ENCODE measurements at places on chromosomes 4 and X.

DNA sequence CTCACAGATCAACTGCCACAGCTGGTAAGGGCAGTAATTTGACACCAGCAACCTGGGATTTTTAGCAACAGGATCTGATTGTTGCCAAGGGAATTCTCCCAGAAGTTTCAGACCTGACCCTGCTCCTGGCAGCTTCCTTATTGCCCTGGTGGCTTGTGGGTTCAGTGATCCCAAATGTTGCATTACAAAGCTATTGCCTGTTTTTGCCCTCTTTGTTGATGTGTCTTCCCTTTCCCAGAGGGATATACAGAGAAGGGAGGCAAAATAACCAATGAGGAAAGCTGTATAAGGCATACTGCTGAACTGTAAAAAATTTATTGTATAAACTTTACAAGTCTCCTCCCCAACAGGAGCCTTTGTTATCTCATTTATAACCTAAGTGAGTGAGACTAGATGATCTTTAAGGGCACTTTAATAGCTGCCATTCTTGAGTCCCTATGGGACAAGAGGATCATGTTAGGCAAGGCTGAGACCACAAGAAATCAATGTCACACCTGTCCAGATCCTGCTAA lies 22.2 kb downstream of the VSIG4 start:
- DNase-seq, result no peak

DNA sequence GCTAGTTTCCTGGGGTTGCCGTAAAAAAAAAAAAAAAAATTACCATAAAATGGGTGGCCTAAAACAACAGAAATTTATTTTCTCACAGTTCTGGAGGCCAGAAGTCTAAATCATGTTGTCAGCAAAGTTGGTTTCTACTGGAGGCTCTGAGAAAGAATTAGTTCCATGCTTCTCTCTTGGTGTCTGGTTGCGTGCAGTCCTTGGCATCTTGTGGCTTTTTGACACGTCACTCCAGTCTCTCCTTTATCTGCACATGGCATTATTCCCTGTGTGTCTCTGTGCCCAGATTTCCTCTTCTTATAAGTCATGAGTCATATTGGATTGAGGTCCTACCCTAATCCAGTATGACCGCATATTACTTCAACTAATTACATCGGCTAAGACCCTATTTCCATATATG lies 38.7 kb downstream of the SPATA4 start:
- no peak for DNase-seq

DNA sequence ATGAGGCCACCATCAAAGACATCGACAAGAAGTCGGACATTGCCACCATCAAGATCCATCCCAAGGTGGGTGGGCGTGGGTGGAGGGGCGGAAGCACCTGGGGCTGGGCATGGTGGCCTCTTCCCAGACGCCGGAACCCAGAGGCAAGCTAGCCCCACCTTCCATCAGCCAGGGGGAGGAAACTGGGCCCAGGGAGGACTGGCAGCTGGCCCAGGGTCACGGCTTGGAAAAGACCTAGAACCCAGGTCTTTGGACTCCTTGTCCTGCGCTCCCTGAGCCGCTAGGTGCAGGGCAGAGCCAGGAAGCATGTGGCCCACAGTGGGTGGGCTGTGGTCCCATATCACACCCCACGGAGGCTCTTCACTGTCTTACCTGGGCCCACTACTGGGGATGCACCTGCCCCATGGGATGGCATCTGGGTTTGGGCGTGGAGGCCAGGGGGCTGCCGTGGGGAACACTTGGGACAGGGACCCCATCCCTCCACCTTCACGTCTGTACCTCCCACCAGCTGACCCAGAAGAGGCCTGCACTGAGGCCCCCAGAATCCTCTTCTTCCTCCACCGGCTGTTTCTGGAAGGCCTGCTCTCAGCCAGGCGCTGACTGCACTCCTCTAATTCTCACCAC lies 17.3 kb downstream of the HTRA3 start:
- no peak for DNase-seq

- no peak for DNase-seq
These were observed 137.8 kb downstream of the UCHL1 start for GRCh38 chr4:41394481-41394894.

DNA sequence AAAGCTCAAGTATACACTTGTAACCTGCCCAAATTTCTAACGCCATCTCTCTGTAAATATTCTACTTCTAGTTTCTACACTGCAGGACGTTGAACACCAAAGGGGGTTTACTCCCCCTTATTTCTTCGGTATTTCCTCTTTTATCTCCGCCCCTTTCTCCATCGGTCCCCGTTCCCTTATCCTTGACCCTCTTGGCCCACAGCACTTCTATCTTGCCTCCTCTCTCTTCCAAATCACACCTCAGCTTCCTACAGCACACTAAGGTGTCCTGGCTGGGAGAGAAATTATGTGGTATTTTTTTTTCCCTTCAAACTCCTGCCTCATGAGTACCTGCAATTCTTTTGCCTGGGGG lies 715 bp downstream of the ZMAT1 start:
- DNase-seq, result no peak

DNA sequence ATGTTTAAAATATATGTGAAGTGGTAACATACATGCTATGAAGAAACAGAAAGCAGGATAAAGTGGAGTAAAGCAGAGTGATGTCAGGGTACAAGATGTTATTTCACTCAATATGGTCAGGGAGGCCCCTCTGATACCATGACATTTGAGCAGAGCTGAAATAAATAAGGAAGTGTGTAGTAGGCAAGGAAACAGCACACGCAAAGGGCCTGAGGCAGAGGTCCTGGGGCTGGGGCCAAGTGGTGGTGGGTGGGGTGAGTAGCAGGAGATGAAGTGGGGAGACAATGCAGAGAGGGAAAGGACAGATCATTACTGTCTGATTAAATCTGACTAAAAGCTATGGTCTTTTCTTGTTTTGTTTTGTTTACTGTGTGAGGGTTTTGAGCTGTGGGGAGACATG lies 61.1 kb downstream of the FAM13A start:
- no peak for DNase-seq

- no peak for DNase-seq
These were observed 64.9 kb downstream of the GRID2 start for GRCh38 chr4:92368653-92369052.

DNA sequence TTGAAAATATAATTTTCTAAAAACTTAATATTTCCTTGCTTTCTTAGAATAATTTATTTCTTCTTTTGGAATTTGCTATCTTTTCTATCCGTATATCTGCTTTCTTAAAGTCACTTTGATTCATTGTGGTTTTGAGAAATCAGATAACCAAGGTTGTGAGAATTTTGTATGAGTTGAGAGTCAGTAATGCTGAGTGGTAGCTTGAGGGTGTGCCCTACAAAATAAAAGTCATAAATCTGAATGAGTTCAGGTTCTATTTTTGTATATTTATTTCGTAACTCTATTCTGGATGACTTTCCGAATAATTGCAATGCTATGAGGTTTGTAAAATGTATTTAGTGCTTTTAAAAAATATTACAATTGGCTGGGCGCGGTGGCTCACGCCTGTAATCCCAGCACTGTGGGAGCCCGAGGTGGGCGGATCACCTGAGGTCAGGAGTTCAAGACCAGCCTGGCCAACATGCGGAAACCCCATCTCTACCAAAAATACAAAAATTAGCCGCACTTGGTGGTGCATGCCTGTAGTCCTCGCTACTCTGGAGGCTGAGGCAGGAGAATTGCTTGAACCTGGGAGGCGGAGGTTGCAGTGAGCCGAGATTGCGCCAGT lies 8.9 kb downstream of the COPS4 start:
- no peak for DNase-seq

- DNase-seq, result no peak
These were observed 161.2 kb downstream of the GLUD2 start for GRCh38 chrX:121208563-121208962.

DNA sequence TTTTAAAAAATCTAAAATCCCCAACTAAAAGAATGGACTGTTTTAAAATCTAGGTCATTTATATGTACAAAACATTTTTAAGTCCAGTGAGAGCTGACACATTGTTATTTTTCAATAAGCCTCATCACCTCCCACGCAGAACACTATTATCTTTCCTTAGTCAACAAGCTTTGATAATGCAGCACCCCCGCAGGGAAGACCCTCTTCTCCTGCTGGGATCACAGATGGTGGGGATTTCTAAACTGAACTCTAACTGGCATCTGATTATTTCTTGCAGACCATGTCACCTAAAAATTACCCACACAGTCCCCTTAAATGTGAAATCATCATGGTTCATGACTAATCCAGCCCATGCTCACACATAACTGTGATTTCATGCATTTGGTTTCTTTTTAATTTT lies 11.6 kb downstream of the SYTL4 start:
- no peak for DNase-seq

GRCh38 chr4:121096629-121097028 lies 24.3 kb upstream of the NDNF start:
- DNase-seq, result no peak

GRCh38 chr4:124331781-124332180 lies 380.8 kb downstream of the ANKRD50 start:
- no peak for DNase-seq

- DNase-seq, result no peak
These were observed 30.1 kb downstream of the PDHA2 start for GRCh38 chr4:95869961-95870500.

DNA sequence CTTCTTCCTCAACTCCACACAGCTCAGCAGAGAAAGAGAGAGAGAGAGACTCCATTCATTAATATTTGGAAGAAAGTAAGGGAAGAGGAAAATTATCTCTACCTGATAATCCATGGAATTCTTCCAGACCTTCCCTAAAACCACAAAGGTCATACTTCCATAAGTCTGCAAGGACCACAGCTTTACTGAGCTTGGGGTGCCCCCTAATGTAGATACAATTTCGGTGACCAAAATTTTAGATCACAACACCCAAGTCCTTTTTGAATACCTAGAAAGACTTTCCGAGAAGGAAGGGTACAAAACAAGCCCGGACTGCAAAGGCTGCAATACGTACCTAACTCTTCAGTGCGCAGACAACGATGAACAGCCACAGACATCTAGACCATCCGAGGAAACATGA lies 523.9 kb downstream of the GLUD2 start:
- no peak for DNase-seq

DNA sequence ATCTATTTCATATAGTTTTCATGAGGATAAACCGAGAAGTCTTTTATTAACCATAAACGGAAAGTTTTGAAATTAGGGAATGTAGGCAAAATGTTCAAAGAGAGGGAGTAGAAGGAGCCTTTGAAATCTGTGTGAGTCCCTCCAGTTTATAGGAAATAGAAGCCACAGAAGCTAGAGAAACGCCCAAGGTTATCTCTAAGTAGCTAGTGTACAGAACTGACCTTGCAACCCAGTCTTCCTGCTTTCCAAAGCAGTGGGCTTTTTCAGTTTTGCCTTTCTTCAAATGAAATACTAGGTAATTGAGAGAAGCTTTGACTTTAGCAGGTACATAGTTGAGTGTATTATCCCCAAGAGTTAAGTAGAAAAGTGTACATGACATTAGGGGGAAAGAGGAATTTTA lies 39.4 kb downstream of the STIM2 start:
- no peak for DNase-seq

DNA sequence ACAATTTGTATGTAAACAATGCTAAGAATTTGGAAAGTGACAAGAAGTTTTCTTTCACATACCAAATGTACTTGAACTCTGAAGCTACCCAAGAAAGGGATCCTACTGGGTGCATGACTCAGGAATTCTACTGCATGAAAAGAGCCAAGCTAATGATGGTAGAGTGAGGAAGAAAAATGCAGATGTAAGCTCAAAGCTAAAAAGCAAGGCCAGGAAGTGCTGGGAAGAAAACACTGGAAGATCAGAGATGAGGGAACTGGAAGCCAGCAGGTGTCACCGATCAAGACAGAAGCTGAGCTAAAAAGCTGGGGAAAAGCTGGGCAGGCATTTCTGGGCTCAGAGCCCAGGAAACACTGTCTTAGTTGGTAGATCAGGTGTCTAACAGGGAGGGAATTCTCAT lies 449.1 kb downstream of the NKX6-1 start:
- DNase-seq, result no peak

GRCh38 chrX:103586314-103586646 lies 965 bp downstream of the TCEAL4 start:
- no peak for DNase-seq

DNA sequence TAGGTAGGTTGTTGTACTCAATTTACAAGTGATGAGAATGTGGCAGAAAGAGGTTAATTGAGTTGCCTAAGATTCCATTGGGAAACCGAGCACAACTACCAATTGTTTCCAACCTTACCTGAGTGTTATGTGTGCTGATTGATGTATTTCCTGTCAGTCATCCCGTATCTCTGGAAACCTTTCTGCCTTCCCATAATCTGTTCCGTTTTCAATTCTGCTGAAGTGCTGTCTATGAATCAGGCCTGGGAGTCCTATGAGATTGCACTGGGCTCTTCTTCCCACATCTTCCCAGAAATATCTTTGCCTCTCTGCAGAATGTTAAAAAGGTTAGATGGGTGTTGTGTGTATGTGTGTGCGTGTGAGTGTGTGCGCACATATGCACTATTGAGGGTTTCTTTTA lies 229.5 kb upstream of the ANXA3 start:
- DNase-seq, result no peak

DNA sequence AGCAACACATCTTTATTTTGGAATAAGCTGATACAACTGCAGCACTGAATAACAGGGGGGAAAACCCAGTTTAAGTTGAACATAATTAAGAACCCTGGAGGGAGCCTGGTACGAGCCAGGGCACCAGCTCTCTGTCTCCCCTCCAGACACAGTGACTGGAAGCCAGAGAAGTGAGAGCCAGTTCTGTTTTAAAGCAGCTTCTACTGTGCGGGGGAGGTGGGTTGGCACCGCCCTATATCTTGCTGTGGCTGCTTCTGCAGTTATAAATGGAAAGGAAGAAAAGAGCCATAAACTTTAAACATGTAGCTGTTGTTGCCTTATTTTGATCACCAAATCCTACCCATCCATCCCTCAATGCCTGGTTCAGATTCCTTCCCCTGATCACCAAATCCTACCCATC lies 207.9 kb upstream of the ANXA3 start:
- no peak for DNase-seq

- no peak for DNase-seq
These were observed 740.6 kb upstream of the FAM241A start for GRCh38 chr4:111404673-111405072.

DNA sequence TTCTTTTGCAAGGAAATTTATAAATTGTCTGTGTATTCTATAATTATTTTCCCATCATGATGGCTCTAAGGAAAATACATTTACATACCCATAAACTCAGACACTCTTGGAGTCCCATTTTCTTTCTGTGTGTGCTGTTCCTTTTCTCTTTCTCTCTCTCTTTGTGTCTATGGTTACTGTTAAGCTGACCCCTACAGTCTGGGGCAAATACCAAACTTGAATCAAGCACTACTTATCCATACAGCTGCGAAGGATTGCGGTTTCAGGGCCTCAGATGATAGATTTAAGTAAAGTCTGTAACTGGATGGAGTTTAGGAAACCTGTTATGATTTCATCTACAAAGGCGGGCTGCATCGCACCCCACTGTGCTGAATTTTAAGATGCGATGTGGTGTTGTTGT lies 150.2 kb downstream of the SHROOM3 start:
- DNase-seq, result no peak

- no peak for DNase-seq
These were observed 224.9 kb upstream of the PSAPL1 start for GRCh38 chr4:7659429-7660175.

DNA sequence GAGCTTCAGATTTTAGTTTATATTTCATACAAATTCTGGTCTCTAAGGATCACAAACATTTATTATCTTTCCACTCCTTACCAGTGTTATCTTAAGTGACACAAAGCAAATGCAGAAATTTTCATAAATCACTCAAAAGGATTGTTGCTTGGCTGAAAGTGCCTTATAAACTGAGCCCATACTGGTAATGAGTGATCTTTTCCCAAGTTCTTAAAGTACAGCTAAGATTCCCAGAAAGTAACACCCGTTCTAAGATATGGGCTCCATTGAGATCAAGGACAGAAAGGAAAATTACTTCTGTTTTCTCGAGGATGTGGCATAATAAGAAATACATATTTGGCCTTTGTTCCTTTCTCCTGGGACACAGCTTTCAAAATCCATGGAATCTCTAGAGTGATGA lies 313.7 kb downstream of the ARHGAP24 start:
- no peak for DNase-seq
